ENCODE measurements at places on chromosomes 6 and 20.

DNA sequence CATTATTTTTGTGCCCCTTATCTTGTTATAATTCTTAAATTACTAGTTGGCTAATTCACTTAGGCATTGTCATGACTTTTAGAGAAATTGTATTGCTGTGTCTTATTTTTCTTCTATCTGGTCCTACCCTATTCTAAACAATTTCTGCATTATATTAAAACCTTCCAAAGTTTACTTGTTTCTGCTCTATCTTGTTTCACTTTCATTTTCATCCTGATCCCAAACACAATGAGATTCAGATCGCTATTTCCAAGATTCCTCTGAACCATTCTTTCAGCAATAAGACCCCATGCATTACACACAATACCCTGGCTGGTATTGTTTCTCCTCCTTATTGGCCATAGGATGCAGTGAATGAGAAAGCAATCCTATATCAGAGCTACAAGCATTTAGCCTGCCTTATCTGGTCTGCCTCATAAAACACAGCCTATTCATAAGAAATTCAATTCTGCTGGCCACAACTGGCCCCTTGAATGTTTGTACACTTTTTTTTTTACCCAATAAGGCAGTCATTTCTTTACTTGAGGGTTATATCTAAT is 69.9 kb upstream of the POU3F2 start:
- DNase-seq, result no peak

DNA sequence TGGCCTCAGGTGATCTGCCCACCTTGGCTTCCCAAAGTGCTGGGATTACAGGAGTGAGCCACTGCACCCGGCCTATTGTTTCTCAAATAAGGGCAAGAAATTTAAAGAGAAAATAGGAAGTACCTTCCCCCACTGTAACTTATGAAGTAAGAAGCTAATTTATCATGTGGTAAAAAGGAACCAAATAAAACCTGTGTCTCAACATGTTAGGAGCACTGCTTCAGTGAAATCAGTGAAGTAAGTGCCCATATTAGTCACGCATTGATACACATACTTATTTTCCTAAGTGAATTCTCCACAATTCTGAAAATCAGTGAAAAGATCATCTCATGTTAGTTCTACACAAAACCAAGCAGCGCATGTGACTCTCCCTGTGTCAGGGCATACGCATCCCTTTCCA is 14.2 kb upstream of the LPA start:
- DNase-seq, result no peak

DNA sequence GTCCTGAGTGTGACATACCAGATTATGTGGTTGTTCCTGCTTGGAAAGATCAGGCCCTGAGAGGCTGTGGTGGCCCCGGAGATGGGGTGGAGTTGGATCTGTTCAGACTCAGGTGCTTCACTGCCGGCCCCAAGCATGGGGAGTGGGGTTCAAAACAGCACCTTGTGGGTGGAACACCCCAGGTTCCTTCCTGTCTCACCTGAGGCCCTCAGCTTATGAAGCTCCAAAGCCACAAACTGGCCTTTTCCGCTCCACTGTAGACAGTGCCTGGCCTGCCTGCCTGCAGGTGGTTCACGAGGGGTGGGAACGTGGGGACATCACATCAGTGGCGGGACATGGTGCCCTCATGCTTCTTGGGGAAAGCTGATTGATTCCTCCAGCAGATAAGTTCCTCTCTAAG is 146.4 kb downstream of the TAF4 start:
- no peak for DNase-seq

GRCh38 chr20:10856237-10857015 is 182.6 kb upstream of the JAG1 start:
- DNase-seq, result no peak

DNA sequence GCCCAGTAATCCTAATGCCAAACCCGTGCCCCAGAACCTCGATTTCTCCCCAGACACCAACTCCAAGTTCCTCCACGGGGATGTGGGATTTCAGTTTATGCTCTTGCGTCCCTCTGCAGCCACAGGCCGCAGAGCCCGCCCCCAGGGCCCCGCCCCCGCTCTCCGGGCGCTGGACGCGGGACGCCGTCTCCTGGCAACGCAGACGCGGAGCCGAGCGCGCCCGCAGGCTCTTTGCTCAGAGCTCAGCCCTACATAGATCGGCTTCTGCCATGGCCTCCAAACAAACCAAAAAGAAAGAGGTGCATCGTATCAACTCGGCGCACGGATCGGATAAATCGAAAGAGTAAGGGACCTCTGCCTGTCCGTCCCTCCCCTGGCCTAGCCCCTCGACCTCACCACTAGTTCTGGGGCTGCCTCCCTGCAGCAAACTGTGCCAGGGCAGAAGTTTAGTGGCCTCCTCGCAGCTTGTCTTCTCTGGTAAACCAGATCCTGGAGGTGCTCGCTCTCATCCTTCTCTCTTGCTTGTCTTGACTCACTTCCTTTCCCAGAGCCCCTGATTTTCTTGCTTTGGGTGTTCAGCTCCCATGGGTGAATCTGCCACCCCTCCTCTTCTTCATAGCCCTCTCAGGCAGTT is at the start of gene ADGB:
Gene ADGB, plus strand, starts transcription at position 201 of the 634 bp plus-strand sequence. Its CDS starts 69 bp downstream, at position 270.
- no peak for DNase-seq

DNA sequence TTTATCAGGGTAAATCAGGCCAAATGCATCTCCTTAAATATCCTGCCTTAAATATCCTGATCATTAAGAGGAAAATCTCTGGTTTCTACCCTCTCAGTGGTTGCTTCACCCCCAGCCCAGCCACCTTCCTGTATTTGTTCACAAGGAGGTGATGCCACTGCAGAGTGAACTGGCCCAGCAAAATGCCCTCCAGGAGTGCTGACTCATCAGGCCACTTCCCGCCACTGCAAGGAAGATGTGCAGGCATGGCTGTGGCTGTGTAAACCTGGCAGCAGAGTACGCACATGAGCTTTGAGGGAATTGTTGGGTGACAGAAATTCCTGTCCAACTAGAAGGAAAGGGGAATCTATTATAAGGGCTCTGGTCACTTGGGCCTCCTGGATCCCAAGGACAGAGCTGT is 13.8 kb downstream of the NQO2 start:
- DNase-seq, result no peak

DNA sequence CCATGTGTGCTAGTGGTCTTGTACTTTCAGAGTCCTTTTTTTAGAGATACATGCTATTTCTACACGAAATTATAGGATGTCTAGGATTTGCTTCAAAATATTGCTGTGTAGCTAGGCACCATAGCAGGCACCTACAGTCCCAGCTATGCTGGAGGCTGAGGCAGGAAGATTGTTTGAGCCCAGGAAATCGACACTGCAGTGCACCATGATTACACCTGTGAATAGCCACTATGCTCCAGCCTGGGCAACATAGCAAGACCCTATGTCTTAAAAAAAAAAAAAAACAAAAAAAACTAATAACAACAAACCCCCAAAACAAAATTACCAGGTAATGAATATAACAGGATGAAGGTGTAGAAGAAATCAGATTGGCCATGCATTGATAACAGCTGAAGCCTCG is 121.7 kb downstream of the NFATC2 start:
- no peak for DNase-seq

DNA sequence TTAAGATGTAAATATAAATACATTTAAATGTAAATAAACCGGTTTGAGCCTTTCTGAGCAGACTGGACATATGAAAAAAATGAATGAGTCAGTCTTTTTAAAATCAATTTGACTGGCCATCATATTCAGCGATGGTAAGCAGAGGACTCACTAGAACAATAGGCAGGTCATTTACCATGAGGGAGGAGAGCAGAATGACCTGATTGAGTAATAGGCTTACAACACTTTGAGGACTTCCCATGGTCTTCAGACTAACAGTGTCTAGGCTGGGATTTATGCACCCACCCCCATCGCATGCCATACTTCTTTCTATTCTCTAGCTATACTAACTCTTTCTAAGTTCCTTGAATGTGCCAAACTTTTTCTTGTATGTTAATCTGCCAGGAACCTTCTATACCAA is 241.9 kb upstream of the RAB32 start:
- no peak for DNase-seq

DNA sequence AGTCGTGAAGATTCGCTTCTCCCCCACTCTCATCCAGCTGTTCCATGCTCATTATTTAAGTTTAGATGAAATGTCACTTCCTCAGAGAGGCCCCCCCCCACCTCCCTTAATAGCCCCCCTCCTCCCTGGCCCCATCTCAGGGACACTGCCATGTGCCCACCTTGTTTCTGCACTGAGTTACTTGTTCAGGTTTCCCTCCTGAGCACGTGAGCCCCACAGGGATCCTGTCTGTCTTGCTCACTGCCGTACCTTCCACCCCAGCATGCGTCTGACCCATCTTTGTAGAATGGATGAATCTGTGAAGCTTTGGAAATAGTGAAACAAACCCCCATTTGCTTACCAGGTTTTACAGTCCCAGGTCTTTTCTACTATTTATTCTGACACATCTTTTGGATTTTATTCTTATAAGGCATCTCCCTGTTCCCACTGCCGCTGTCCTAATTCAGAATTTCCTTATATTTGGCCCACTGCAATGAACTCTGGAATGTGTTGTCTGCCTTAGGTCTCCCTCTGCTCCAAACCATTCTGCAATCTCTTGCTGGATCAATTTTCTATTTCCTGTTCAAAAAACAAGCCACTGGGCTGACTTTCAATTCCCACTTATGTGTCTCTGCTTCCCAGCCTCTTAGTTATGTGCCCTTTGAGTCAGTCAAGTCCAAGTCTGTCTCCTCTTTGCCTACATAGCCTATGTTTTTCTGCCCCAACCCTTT is 136.5 kb upstream of the ECI2 start:
- DNase-seq, result no peak

GRCh38 chr6:56242346-56242745 is 5.0 kb downstream of the COL21A1 start:
- no peak for DNase-seq

DNA sequence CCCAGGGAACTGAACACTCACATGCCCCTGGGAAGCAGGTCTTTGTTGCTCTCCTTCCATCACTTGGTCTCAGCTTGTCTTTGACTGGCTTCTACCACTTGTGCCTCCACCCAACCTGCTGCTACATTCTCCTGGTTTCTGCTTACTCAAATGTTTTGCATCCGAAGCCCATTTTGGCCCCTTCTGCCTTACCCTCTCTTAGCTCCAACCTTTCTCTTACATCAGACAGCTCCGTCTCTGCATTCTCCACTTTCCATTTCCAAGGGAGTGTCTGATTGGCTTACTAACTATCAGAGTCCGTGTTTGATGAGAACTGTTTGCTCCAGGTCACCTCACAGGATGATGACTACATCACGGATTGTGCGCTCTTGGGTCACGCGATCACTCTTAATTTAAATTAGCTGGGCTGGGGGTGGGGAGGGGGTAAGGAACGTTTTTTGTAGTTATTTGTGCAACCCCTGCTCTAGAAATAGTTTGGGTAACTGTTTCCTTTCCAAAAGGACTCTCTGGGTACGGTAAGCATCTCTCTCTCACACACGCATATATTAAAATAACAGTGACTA is 844 bp upstream of the ABRACL start:
- peak; percentile 66 for DNase-seq

- DNase-seq, result no peak
These were observed 173.0 kb downstream of the PHF3 start for GRCh38 chr6:63808576-63808975.

DNA sequence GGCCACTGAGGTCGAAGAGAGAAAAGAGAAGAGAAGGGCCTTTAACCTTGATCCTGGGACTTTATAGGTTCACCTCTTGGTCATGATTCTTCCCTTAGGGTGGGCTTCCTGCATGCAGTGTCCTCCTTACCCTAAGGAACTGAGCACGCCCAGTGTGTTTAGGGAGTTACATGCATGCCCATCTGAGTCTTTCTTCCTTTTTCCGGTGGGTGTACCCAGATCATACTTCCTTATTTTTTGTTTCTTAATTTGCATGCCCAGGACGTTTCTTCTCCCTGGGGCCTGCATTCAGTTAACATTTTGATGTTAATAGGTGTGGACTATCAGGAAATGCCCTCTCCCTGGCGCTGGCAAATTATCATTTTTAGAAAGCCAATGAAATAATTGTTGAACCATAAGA is 91.5 kb downstream of the HTR1B start:
- no peak for DNase-seq

DNA sequence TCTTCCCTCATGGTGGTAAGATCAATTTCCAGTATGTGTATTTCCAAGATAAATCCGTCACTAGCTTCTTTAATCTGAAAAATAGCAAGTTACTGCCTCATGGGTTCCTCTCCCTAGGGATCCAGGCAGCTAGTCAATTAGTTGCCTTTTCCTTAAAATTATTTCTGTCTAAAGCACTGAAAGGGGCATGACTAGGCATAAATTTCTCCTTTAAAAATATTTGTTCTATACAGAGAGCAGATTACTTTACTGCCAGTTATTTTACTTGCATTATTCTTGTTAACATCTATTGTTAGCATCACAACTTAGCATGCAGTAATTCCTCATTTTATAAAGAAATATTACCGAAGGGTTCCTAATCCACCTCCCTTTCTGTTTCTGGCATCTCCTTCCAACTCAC is 1.4 kb downstream of the MTCL3 start:
- no peak for DNase-seq

DNA sequence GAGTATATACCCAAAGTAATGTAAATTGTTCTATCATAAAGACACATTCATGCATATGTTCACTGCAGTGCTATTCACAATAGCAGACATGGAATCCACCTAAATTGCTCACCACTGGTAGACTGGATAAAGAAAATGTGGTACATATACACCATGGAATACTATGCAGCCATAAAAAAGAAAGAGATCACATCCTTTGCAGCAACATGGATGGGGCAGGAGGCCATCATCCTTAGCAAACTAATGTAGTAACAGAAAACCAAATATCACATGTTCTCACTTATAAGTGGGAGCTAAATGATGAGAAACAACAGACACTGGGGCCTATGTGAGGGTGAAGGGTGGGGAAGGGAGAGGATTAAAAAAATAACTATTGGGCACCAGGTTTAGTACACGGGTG is 11.5 kb upstream of the TMEM200A start:
- DNase-seq, result no peak

GRCh38 chr6:14328163-14328562 is 210.6 kb downstream of the CD83 start:
- no peak for DNase-seq

DNA sequence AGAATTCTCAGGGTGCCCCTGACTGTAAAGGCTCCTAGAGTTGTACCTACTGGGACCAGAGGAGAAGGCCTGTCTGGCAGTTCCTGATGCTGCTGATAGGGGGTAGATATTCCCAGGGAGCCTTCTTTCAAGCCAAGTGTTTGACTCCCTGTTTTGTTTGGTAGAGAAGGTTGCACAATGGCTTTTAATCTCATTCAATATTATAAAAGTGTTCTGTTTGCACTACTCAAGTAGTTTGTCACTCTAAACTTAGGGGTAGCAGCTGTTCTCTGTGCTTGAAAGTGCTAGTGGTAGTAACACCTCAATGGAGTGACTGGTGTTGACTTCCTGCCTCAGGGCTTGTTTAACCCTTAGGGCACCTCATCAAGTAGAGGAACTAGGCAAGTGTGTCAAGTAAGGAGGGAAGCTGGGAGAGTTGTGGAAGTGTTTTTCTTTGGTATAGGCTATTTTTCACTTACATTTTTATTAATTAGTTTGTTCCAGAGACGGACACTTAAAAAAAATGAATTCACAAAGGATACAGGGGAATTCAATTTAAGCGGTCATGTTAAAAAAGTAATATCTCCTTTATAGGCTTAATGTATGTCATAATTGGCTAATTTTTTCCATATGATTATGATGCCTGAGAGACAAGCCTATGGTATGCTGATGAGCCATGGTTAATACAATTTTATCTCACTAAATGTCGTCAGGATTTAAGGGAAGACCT is 38.1 kb downstream of the BICRAL start:
- no peak for DNase-seq

- no peak for DNase-seq
These were observed 51.9 kb downstream of the STXBP5 start for GRCh38 chr6:147255948-147256674.

- no peak for DNase-seq
These were observed 86.3 kb downstream of the ELOVL4 start for GRCh38 chr6:79861023-79861422.
